T follicular helper cell (primary cell): ENCODE measurements at places on chromosomes 7 and 10.

DNA sequence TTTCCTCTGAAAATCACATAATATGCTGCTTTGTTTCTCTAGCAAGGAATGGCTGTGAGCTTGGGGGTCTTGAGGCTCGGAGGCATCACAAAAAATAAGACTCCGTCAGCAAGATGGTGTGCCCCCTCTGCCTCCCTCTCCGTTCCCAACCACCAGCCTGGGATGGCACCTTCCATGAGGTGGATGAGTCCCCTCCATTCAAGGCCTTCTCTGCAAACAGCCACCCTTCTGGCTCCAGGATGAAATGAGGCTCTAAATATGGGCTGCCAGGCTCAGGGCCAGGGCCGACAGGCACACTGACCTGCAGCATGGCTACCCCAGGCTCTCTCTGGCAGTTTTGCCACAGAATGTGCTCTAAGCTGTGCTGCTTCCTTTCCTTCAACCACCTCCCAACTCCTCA lies 521.5 kb downstream of the PTPRN2 start:
- no peak for DNase-seq

- no peak for DNase-seq
These were observed 83.4 kb downstream of the ZRANB1 start for GRCh38 chr10:125025341-125025740.

DNA sequence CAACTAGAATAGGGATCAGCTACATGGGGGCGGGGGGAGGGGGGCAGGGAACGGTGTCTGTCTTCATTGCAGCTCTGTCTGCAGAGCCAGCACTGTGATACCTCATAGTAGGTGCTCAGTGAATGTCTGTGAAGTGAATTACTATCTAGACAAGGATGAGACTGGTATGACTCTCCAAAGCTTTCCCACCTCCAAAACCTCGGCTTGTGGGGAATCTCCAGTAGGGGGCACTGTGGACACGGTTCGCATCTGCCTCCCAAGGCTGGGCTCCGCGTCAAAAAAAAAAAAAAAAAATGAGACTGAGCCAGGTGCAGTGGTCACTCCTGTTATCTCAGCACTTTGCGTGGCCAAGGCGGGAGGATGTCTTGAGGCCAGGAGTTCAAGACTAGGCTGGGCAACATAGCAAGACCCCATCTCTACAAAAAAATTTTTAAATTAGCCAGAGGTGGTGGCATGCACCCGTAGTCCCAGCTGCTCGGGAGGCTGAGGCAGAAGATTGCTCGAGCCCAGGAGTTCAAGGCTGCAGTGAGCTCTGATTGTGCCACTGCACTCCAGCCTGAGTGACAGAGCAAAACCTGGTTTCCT lies 9.6 kb downstream of the TRIM56 start:
- DNase-seq, result no peak

- no peak for DNase-seq
These were observed 235.2 kb downstream of the WDR37 start for GRCh38 chr10:1291178-1292090.

GRCh38 chr7:130087364-130087763 lies 17.0 kb downstream of the KLHDC10 start:
- DNase-seq, result no peak

DNA sequence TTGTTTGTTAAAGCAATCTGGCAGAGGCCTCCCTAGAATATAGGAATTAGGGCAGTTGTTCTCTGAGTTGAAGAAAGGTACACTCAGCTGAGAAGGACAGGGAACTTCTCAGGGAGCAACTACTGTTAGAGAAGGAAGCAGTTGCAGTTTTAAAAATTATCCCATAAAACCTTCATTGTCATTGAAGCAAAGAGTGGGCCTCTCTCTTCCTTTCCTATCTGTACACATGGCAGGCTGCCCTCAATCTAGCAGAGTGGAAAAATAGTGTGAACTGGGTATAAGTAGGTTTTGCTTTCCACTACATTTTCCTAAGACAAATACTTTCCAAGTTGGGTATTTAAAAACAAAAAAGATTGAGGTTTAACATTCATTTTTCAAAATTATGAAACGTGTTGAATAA lies 236.7 kb upstream of the KLF14 start:
- DNase-seq, result no peak

GRCh38 chr7:138233189-138233588 lies 156.9 kb downstream of the AKR1D1 start:
- DNase-seq, result no peak

DNA sequence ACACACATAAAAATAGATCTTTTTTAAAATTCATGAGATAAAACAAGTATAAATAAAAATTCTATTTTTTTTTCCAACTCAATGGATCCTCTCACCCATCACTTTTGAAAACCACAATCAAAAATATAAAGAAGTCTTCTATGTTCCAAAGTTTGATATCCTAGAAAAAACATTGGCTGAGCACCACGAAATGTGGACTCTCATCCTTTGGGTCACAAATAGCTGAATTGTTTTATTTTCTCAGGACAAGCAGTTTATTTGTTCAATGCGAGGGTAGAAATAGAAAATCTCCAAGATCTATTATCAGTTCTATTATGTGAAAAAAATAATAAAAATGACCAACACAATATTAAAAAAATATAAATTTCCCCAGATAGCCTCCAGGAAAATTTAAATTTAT lies 310.5 kb upstream of the DGKB start:
- DNase-seq, result no peak
